ENCODE measurements at places on chromosomes 13 and 19.

GRCh38 chr13:37225414-37226070, 120.1 kb upstream of the CSNK1A1L start:
- no peak for DNase-seq

DNA sequence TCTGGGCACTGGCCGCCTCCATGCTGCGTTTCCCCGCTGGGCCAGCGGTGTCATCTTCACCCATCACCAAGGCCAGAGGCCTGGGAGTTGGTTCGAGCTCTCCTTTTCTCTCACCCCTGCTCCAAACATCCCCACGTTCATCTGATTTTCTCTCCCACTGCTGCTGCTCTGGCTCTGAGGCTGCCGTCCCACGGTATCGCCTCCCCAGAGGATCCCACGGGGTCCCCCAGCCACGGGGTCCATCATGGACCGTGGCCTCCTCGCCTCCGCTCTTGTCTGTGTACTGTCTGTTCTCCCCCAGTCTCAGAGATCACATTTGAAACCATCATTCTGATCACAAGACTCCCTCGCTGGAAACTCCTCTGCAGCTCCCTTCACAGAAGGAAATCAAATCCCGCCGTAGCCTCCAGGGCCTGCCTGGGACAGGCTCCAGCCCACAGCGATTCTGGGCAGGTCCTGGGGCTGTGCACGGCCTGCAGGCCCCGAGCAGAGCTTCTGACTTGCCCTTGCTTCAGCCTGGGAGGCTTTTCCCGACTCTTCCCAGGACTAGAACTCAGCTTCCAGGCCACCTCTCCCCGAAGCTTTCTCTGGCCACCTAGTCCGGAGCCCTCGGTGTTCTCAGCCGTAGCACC, 64.2 kb downstream of the SOX1 start:
- no peak for DNase-seq

- no peak for DNase-seq
These were observed 2.8 kb downstream of the EVI5L start for GRCh38 chr19:7832781-7833180.

DNA sequence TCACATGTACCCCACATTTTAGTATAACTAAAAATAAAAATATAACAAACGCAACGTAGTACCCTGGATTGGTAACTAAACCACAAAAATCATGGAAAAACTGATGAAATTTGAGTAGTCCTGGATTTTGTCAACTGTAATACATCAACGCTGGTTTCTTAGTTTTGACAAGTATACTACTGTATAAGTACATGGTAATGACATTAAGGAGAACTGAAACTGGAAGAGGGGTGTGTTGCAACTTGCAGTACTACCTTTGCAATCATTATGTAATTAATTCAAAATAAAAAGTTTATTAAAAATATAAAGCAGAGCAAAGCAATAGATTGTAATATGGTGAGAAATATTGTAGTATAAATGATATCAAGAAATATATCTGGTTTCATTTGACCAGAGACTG, 1158.0 kb upstream of the SPRY2 start:
- DNase-seq, result no peak

DNA sequence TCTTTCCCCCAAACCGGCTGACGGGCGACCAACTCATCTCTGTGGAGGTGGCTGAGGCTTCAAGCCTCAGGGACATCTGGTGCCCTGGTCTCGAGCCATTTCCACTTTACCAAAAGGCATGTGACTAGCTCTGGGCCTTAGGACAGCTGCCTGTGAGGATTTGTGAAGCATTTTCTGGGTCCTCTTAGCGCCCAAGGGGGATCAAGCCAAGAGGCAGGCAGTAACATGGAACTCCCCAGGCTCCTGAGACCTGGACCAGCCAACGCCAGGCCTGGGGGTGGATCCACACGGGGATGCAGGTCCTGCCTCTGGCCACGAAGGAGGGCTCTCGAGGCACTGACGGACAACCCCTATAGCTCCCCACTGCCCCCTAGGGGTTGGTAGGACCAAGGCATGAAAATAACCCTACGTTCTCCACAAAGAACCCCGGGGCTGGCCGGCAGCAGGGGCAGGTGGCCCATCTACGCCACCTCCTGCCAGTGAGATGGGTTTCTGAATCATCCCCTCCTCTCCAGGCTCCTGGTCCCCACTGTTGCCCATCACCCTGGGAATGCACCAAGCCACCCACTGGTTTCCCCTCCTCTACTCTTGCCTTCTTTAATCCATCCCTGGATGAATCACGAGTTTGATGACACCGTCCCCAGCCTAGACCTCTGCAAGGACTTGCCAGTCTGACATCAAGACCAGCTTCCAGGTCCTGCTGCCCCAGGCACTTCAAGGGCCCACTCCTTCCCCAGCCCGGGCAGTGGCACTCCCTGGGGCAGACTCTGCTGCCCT, 7.0 kb upstream of the MYDGF start:
- DNase-seq, result no peak

DNA sequence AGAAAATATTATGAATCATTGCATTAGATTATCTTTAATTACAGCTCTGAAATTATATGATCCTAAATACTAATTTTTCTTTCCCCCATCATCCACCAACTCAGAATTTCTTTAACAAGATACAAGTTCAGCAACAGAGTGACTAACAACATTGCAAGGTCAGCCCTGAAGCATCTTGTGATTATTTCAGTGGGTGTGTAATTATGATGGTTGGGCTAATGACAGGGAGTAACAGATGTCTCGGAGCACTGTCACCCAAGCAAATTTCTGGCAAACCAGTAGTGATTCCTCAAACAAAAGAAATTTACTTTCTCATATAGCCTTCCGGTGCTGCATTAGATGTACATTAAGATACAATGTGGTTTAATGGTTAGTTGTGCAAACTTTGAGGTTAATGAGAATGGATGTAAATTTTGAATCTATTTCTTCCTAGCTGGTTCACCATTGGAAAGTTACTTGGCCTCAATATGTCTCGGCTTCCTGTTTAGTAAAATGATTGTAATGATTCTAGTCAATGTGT, 238.9 kb downstream of the ITGBL1 start:
- peak; percentile 24 for DNase-seq

DNA sequence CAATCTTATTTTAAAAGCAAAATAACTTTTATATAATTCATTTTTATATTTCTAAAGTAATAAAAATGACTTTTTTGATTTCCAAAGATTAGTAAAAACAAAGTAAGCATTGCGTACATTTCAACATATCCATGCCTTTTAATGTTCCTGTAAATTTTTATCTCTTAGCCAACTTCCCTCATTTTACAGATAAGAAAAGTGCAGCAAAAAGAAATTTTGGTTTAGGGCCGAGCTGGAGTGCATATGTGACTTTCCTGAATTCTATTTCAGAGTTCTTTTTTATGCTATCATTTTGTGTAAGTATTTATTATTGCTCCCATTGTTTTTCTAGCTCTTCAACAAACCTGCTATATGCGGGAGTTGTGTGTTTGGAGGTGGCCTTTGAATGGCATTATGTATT, 195.3 kb downstream of the NHLRC3 start:
- DNase-seq, result no peak

DNA sequence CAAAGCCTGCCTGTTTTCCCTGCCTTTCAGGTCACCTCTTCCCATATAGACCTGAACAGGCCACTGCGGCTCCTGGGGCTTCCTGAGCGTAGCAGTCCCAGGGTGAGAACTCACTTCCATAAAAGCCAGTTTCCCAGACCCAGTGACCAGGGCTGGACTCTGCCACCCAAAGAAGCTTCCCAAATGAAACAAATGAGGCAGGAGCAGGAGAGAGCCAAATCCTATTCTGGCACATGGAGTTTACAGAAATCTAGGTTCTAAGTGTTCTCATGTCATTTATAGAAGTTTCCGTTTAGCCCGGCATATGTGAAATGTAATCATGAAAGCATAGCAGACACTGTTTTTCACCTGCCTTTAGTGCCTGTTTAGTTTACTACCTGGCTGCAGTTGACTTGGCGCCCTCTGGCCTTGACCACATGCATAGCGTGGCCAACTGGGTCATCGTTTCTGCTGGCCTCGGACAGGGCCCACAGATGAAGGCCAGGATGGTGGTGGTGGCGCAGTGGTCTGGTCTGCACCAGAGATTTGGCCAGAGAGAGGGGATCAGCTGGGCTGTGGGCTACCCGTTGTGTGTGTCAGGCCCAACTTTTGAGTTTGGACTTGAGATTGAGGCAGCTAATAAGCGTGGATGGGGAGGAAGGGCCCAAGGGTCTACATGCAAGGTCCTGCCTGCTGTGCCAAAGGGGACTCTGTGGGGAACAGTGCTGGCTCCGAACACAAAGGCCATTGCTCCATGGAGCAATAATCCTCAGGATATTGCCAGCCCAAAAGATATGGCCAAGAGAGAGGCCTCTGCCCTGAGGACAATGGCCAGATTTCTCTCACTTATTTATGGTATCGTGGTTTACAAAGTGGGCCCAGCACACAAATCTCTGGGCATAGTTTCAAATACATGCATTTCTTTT, 43.3 kb downstream of the NFIX start:
- DNase-seq, result no peak

GRCh38 chr19:30371960-30372824, at the start of gene ZNF536:
Gene ZNF536, plus strand, starts transcription at chr19:30372384. Its CDS starts 71,179 bp downstream, at chr19:30443563.
- no peak for DNase-seq

DNA sequence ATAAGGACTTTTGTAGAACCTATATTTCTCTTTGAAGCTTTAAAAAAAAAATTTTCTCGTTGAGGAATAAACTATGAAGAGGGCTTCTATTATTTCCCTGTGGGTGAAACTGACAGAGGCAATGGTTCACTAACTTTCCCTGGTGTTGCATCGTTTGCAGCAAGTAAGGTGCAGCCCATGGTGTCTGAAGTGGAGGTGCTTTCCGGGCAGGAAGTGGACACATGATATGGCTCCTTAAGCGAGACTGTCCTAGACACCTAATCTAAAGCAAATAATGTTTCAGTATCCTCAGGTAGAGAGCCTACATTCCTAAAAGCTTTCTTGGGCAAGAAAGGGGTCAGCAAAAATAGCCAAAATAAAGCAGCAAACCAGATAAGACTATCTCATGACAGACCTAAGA, 437.6 kb upstream of the ARGLU1 start:
- no peak for DNase-seq

DNA sequence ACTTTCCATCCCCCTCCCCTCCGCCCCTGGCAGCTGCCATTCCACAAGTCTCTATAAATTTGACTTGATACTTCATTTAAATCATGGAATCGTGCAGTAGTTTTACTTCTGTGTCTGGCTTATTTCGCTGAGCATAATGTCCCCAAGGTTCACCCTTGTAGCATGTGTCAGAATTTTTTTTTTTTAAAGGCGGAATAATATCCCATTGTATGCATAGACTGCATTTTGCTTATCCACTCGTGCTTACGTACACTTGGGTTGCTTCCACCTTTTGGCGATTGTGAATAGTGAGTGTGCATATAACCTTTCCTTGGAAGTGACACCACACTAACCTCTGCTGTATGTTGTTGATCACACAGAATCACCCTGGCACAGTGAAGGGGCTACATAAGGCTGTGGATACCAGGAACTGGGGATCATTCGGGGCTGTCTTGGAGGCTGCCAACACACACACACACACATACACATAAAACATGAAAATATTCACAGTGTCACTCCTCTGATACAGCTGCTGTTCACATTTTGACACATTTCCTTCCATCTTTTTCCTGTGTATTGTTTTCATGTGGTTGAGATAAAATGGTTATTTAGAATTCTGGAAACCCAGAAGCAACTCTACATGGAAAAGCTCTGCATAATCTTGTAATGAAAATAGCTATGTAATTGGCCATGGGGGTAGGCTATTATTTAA, 13.3 kb downstream of the ZNF71 start:
- DNase-seq, result no peak

DNA sequence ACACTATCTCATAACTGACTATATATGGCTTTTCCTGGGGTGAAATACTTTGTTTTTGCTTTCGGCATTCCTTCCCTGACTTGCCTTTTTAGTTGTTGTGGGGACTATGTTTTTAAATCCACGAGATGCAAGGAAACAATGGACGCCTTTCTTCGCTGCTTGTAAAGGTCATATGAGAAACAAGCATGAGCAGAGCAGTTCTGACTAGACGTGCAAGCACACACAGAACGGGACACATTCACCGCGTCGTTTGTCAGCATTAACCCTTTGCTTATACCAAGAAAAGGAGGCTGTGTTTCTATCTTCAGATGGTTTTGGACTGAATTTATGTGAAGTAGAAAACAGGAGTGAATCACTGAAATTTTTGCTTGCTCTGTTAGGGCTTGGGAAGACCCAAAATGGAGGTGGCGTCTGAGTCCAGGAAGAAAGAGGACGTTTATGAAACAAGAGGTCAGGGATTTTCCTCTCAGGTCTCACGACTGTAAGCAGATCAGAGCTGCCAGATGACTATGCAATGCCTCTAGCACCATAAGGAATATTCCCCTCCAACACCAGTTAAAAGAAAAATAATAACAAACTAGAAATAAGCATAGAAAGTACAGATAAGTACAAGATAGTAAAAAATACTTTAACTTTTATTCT, 358.9 kb downstream of the DLEU7 start:
- peak; percentile 21 for DNase-seq

GRCh38 chr19:45234089-45234869, 10.9 kb downstream of the EXOC3L2 start:
- no peak for DNase-seq

GRCh38 chr19:35181387-35181786, 26.9 kb downstream of the FXYD5 start:
- no peak for DNase-seq

GRCh38 chr13:20525601-20526544, at the start of gene CRYL1:
Gene CRYL1, minus strand, starts transcription at chr13:20525857. Its CDS starts 63 bp downstream, at chr13:20525794.
- peak; percentile 79 for DNase-seq

GRCh38 chr13:40388617-40389016, 277.8 kb downstream of the FOXO1 start:
- DNase-seq, result no peak

DNA sequence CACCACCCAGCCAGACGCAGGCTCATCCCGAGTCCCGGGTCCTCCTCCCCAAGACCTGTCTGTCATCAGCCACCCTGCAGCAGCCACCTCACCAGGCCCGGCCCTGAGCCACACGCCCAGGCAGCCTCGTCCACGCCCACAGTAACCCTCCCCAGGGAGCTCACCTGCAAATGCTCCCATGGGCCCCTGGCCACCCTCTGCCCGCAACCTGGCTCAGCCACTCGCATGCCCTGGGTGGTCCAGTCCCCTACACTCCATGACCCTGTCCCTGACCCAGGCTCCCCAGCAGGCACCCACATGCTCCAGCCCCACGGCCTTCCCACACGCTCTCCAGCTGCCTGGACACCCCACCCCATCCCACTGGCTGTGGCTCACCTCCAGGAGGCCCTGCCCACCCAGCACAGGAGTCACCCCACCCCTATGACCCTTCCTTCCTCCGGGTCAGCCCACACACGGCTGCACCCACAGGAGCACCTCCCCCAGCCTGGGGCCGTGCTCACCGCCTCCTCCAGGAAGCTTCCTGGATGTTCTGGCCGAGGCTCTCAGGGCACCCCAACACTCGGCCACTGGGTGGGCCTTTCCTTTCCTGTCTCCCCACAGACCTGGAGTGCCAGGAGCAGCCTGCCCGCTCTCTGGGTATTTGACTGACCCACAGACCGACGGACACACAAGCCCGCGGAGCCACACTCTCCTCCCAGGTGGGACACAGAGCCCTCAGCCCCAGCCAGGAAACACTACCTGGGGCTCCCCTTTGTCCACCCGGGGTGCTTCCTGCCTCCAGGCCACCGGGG, 3.6 kb downstream of the TMEM259 start:
- DNase-seq, result no peak

GRCh38 chr19:8681345-8682029, 17.1 kb downstream of the ACTL9 start:
- DNase-seq, result no peak

- DNase-seq, result no peak
These were observed 1.2 kb downstream of the GJB2 start for GRCh38 chr13:20191311-20192157.

GRCh38 chr13:50162567-50162966, 147.3 kb downstream of the KCNRG start:
- no peak for DNase-seq

GRCh38 chr19:13401388-13401787, 104.9 kb downstream of the CACNA1A start:
- DNase-seq, result no peak

Measured in retina (tissue), 1 donor.